Posterior vena cava (tissue), 2 donors: ENCODE measurements at places on chromosomes 2 and 18. TPM values are rescaled to one million over a fixed set of nuclear protein-coding genes. Genes with fewer than 3 reads are reported as not detected.

REEP1 gene
- total RNA-seq = 55.2 TPM

DNA sequence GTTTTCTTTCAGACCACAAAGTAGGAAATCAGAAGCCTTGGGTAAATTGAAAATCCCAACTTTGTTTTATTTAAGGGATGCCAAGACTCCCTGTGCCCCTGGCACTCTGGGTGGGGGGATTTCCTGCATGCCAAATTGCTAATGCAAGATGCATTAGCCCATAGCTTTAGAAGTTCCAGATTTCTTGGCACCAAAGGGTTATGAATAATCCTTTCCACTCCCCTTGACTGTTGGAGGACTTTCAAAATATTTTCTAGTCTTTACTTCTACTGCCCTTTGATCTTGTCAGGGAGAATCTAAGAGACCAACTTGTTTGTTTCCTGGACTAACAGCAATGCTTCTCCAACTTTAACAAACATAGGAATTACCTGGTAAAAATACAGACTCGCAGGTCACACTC lies 81.8 kb upstream of the TGIF1 start:
- DNase-seq = no peak

- no peak for DNase-seq
These were observed 37.1 kb downstream of the LRRC30 start for GRCh38 chr18:7267973-7268372.

DNA sequence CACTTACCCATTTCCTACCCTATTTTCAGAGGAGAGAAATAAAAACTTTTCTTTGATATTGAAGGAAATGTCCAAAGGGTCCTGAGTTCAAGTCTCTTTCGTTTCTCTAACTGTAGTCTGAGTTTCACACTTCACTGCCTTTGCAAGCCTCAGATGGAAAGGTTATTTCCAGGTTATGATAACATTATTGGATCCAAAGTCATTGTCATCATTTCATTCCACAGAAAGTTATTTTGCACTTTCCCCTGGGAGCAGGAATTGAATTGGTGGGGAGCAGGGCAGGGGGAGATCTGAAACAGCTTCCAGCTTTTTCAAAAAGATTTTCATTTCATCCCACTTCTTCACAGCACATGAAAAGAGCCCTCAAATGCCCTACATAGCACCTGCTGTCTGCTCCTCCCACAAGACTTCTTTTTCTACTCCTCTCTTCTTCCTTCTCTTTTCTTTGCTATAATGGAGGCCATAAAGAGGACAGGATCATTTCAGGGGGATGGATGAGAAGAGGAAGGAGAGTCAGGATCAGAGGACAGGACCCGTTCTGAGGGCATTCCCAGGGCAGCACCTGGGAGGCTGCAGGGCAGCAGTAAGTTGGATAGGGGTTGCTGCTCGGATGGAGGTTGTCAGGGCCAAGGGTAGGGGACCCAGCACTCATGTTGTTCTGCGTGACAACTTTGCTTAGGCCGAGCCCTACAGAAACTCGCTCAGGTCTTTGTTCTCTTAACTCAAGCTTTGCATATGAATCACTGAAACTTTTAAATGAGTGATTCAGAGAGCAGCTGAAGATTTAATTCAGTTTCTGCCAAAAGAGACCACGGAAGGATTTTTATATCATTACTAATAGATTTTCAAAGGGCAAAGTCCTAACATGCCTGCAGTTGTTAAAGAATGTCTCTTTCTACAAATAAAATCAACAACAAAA lies 11.4 kb upstream of the GALNT5 start:
- no peak for DNase-seq

DNA sequence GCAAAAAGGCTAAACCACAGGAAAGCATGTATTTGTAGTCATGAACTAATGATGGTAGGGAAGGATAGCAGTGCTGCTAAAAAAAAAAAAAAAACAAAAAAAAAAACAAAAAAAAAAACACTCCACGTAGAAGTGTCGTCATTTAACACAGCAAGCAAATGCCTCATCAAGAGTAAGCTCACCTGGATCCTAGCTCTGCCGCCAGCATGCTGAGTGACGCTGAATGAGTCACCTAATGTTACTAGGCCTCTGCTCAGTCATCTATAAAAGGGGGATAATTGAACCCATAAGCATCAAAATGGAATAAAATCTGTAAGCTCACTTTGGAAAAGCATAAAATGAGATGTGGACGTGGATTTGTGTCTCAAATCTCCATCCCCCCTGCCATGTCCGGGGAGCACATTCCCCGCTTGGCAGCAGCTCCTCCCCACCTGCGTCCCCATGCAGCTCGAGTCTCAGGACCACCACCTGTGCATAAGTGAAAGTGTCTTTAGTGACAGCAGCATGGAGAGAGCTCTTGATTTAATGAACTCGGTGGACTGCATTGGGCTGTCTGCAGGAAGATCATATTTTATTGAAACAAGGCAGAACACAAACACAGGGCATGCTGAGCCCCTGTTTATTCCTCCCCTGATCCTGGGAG lies 427.5 kb downstream of the LRATD1 start:
- DNase-seq = no peak

GRCh38 chr2:174180726-174181236 lies 67.6 kb downstream of the OLA1 start:
- DNase-seq = no peak

- DNase-seq = no peak
These were observed 1435.4 kb upstream of the LRRTM1 start for GRCh38 chr2:81739966-81740365.

DNA sequence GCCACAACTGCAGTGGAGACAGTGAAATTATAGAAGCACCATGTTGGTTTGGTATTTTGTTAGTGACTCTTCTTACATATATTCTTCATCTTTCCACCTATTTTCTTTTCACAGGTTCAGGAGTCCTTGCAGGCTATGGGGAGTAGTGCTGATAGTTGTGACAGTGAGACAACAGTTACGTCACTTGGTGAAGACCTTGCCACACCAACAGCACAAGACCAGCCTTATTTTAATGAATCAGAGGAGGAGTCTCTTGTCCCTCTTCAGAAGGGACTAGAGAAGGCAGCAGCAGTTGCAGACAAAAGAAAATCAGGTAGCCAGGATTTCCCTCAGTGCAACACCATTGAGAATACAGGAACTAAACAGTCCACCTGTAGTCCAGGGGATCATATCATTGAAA lies 23.6 kb downstream of the ITPRID2 start:
- no peak for DNase-seq

CPLX4 gene
- not detected for total RNA-seq

- peak; percentile 38 for DNase-seq
These were observed 63.7 kb downstream of the TWIST2 start for GRCh38 chr2:238911376-238912227.

MAP4K4 gene
- total RNA-seq = 53.5 TPM

ITPRIPL1 gene
- 1.5 TPM for total RNA-seq

- no peak for DNase-seq
These were observed 587 bp downstream of the SUMO1 start for GRCh38 chr2:202237787-202238233.

DNA sequence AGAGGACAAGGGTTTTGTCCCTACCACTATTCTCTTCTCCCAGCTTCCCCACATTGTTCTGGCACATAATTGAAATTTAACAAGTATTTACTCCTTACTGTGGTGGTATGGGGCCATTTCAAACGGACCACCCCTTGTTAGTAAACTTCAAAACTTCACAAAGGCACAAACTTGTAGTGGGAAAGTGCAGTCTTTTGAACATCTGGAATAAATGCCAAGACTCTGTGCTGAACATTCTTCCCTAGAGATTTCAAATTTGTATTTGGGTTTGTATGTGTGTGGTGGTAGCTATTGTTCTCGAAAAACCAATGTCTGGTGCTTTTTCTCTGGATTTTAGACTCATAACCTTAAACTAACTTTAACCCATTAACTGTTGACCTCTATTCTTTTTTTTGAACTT lies 151.6 kb downstream of the NRP2 start:
- no peak for DNase-seq

GRCh38 chr18:74486119-74486849 lies 9.9 kb upstream of the CNDP2 start:
- DNase-seq = no peak

DNA sequence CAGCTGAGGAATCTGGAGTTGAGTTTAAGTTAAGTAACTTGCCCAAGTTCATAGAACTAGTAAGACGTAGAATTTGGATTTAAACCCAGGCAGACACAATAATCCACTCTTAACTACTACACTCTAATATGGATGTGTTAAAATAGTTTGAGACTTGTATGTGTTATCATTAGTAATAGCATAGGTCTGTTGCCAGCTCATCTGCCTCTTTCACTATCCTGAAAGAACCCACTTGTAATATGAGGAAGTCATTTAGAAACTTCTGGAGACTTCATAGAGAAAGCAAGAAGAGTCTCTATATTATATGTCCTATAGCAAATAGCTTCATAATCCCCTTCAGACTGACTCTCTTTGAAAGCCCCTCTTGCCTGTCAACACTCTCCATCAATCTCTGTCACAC lies 43.0 kb upstream of the ACADL start:
- DNase-seq = no peak

DNA sequence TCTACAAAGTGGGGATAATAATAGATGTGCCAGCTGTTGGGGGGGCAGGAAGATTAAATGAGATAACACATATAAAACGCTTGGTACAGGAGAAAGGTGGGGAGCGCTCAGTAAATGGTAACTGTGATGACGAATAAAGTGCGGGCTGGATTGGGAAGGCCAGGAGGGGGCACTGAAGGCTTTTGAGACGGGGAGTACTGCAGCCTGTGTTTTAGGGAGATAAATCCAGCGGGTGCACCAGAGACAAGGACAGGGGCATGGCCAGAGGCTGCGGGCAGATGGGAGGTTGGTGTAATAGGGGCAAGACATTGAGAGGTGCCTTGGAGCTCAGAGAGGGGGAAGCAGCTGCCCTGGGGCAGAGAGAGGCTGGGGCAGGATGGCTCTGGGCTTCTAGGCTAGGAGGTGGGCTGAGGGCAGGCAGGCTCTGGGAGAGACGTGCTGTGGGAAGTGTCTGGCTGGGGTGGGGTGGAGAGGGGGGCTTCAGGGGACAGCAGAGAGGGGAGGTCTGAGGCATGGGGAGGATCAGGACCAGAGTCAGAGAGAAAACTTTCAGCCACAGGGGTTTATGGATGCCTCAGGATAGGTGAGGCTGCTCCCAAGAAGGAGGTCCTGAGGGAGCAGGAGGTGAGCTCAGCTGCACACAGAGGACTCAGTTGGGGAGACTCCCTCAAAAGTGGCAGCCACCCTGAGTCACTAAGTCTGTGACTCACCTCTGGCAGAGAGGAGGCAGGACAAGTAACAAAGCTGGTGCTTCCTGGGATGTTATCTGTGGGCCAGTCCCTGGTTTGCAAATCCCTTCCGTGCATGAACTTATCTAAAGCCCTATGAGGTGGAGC lies 18.8 kb downstream of the TEX44 start:
- DNase-seq = no peak

DNA sequence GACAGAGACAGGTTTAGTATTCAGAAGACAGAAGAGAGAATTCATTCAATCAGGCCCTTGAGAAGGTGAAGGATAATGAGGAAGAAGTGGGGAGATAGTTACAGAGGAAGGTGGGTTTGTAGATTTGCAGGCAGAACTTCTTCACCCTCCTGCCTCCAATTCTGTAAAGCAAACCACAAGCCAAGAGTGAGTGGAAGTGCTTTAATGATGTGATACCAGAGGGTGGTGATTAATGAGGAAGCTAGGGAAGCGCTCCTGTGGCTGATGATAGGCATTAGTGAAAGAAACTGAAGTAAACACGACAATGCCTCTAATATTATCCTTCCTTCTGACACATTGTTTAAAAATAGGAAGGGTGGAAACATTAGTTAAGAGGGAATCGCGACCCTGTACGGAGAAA lies 78.2 kb downstream of the CAPN13 start:
- no peak for DNase-seq

DNA sequence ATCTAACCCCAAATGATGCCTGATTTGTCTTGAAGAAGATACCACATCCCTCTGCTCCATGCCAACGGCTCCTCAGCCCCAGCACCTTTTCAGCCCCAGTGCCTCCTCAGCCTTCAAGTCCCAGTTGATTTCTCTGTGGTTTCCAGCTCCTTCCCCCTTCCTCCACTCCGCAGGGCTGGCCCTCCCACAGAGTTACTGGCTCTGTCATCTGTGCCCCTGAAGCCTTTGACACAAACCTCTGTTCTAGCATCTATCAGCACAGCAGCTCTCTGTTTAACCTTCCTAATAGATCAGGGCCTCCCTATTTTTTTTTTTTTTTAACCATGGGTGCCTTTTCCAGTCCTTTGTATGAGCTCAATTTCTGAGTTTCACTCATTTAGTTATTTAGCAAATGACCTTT lies 201.3 kb upstream of the CXCR4 start:
- no peak for DNase-seq

NT5DC4 gene
- not detected for total RNA-seq

GRCh38 chr2:126907671-126908070 lies 9.0 kb downstream of the TEX51 start:
- DNase-seq = no peak

DNA sequence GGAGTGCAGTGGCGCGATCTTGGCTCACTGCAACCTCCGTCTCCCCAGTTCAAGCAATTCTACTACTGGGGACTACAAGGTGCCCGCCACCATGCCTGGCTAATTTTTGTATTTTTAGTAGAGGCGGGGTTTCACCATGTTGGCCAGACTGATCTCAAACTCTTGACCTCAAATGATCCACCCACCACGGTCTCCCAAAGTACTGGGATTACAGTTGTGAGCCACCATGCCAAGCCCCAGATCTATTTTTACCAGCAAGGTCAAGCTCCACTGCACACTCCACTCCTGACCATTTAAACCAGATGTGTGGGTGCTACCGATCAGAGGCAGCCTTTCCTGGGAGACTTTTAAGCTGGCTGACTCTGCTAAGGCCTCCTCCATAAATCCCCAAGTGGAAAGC lies 67.5 kb upstream of the CD226 start:
- peak; percentile 54 for DNase-seq

FNDC4 gene
- total RNA-seq = 22.1 TPM

DNA sequence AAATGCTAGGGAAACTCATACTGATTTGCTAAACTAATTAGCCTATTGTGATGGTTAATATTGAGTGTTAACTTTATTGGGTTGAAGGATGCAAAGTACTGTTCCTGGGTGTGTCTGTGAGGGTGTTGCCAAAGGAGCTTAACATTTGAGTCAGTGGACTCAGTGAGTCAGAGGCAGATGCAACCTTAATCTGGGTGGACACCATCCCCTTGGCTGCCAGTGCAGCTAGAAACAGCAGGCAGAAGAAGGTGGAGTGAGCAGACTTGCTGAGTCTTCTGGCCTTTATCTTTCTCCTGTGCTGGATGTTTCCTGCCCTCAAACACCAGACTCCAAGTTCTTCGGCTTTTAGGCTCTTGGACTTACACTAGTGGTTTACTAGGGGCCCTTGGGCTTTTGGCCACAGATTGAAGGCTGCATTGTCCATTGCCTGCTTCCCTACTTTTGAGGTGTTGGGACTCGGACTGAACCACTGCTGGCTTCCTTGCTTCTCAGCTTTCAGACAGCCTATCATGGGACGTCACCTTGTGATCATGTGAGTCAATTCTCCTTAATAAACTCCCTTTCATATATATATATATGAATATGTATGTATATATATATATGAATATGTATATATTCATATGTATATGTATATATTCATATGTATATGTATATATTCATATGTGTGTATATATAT lies 69.7 kb downstream of the RPRM start:
- no peak for DNase-seq

DNA sequence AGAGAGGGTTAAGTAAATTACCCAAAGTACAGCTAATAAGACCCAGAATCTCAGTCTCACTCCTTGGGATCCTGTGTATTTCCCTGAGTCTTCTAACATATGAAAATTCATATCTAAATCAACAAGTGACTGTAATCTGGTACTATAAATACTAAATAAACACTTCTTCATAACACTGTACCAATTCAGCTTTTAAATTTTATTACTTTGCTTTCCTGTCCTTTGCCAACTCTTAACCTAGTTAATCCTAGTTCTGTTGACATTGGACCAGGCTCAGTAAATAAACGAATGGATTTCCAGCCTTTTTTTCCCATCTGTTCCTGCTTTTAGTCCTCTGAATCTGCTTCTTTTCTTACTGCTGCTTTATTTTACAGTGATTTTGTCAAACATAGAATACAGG lies 13.8 kb downstream of the MRPL35 start:
- DNase-seq = no peak
